Glutamatergic neuron (in vitro differentiated cells): ENCODE measurements at places on chromosomes 16 and 17.

GRCh38 chr17:17737961-17738894 is 57.0 kb downstream of the RAI1 start:
- no peak for DNase-seq

GRCh38 chr17:18850679-18851078 is 7.3 kb upstream of the PRPSAP2 start:
- DNase-seq, result no peak

GRCh38 chr17:43905985-43906852 is 1.1 kb downstream of the MPP2 start:
- DNase-seq, result peak; percentile 92

GRCh38 chr17:42413464-42414040 is 9.5 kb downstream of the CAVIN1 start:
- no peak for DNase-seq

GRCh38 chr17:40909755-40910154 is 24.7 kb upstream of the KRT20 start:
- DNase-seq, result no peak

DNA sequence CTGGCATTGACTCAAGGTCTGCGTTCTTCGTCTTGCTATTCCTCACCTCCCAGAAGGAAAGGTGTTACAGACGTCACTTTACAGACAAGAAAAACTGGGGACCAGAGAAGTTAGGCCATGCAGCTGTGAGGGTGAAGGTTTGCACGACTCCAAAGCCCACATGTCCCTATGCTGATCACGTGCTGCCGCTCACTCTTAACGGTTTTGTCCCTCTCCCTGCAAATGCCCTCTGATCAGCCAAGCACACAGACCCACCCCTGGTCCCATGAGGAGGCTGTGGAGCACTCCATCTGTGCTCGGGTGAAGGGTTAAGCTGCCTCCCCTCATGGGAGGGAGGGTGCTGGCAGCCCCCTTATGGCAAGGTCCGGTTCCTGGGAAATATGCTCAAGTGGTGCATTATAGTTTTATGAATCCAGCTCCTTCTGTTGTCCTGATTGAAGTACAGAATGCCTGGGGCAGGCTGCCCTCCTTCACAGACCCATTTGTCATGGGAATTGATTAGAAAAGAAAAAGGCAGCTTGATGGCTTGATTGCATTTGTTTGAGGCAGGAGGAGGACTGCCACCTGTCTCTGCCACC is 18.8 kb downstream of the CCDC182 start:
- peak; percentile 69 for DNase-seq

DNA sequence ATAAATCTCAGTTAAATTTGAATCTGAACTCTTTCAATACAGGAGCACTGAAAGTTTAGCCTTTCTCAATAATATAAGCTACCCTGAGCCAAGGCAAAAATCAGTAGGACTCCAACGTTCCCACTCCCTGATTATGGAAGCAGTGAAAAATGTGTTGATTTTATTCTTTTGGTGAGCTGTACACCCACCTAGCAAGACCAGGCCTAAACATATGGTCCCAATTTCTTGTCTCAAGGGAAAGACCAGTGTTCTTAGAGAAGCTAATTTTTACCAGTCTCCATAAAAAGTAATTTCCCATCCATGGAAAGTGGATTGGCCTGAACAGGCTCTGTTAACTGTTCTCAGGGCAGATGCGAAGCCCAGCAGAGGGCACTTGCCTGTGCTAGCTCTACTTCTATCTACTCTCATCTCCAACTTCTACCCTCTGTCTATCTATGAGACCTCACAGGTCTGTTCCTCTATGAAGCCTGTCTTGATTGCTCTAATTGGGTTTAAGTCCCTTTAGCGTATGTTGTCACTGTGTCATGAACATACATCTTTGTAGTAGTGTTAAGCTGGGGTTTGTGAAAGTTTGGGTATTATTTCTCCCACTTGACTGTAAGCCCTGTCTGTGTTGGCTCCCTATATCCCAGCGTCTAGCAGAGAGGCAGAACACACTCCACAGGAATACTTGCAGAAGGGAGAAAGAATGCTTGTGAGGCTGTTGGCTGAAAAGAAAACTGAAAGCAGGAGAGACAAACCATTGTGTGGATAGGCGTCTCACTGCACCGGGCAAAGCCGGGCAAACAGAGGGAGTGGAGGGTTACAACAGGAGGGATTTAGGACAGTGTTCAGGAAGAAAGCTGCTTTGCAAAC is 167.1 kb upstream of the MAF start:
- DNase-seq, result no peak

GRCh38 chr16:73891129-73891542 is 405.5 kb upstream of the PSMD7 start:
- DNase-seq, result peak; percentile 33

GRCh38 chr17:1203111-1203966 is 23.6 kb upstream of the ABR start:
- peak; percentile 71 for DNase-seq

DNA sequence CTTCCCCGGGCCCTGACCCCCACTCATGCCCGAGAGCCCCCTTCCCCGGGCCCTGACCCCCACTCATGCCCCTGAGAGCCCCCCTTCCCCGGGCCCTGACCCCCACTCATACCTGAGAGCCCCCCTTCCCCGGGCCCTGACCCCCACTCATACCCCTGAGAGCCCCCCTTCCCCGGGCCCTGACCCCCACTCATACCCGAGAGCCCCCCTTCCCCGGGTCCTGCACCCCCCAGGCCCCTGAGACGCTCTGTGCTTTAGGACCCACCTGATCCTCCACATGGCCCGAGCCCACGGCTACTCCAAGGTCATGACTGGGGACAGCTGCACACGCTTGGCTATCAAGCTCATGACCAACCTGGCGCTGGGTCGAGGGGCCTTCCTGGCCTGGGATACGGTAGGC is 6.8 kb downstream of the CTU2 start:
- no peak for DNase-seq

DNA sequence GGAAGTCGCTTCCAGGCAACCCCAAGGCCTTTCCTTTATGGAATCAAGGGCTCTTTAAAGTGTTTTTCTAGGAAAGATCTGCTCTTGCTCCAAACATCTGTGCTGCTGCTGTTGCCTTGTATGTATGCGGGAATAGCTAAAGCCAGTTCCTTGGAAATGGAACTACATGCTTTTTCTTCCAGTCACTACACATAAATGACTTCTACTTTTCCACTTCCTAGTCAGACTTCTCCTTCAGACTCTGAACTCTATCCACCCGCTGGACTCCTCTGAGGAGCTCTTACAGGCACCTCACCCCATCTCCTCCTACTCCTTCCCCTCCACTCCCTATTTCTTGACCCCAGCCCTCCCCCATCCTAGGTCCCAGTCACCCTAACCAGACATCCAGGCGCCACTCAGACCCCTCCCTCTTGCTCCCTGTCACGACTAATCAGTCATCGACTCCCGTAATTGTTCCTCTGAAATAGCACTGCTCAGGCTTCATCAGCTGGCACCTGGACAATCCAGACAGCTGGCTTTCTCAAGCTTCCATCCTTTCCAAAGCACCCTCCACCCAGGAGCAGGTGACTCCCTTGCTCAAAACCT is 15.0 kb upstream of the PEMT start:
- DNase-seq, result no peak

- peak; percentile 66 for DNase-seq
Observed at GRCh38 chr17:52170963-52171572, 12.6 kb upstream of the CA10 start.

DNA sequence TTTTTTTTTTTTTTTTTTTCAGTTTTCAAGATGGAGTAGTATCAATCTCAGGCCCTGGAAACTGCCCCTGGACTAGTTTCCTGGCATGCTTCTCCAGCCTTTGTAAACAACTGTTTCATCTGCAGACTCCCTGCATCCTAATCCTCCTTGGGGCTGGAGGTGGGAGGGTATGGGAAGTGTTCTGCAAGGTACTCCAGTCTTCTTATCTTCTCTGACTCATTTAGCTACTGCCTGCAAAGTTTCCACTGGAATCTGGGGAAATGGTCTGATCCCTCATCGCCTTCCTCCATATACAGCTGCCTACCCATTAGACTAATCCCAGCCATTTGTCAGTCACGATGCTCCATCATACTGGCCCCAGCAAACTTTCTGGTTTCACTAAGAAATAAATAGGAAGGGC is 21.5 kb downstream of the COPZ2 start:
- no peak for DNase-seq

DNA sequence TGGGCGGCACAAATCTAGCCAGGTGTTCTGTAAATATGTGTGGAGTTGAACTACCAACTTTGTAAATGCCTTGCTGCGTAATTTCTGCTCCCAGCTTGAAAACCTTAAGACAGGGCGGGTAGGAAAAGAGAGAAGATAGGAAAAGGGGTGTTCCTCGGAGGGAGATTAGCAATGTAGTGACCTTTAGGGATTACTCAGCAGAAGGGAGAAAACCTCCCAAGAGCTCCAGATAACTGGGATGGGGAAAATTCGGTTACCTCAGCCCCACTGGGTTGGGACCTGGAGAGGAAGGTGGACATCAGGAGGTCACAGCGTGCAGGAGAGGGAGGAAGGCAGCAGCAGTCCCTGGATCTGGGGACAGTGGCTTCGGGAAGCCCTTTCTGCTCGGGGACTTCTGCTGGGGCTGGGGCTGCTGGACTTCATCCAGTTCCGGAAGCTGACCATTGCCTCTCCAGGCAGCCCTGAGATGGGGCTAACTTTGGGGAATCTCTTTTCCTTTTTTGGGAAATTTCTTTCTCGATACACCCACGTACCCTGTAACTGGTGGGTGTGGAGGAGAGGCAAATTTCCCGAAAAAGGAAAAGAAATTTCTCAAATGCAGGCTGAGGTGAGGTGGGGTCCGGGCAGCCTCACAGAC is 39.2 kb downstream of the MPRIP start:
- DNase-seq, result peak; percentile 10

DNA sequence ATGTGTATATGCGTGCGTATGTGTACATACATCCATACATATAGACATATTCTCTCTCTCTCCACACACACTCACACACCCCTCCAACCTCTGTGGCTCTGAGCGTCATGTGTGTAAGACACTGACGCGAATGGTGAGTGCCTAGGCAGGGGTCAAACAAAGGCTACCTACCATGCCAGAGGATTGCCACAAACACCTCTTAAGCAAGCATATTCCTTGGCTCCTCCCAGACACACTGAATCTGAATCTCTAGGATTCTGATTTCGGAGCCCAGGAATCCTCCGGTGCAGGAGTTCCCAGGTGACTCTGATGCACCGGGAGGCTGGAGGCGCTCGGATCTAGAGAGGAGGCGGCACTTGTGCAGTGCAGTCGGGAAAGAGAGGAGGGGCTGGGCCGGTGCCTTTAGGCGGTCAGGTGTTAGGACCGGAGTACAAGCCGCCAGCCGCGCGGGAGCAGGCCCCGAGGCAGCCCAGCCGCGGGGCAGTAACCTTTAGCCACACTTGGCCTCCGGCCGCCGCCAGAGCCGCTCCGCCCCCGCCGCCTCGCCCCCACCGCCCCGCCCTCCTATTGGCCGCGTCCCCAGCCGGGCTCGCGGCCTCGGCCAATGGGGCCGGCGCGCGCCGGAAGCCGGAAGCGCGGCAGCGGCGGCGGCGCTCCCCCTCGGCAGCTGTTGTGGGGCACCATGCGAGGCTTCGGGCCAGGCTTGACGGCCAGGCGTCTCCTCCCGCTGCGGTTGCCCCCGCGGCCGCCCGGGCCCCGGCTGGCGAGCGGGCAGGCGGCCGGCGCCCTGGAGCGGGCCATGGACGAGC is at the start of gene MLYCD:
TSS of gene MLYCD (plus strand) at position 653 of the 809 bp plus-strand sequence. CDS start at position 683, 30 bp downstream.
- peak; percentile 87 for DNase-seq

- DNase-seq, result no peak
Observed at GRCh38 chr16:30018731-30019158, 4.3 kb upstream of the C16orf92 start.

- DNase-seq, result no peak
Observed at GRCh38 chr16:59597269-59597668, 863.2 kb upstream of the GOT2 start.

- no peak for DNase-seq
Observed at GRCh38 chr17:48626245-48627117, at the start of gene HOXB9. TSS of gene HOXB9 (minus strand) at chr17:48626358. CDS start at chr17:48626269, 89 bp downstream.
